Astrocyte of the hippocampus (primary cell): ENCODE measurements at places on chromosomes 7 and 10.

- peak; percentile 4 for DNase-seq
These were observed 26.3 kb downstream of the FAM107B start for GRCh38 chr10:14748441-14748840.

DNA sequence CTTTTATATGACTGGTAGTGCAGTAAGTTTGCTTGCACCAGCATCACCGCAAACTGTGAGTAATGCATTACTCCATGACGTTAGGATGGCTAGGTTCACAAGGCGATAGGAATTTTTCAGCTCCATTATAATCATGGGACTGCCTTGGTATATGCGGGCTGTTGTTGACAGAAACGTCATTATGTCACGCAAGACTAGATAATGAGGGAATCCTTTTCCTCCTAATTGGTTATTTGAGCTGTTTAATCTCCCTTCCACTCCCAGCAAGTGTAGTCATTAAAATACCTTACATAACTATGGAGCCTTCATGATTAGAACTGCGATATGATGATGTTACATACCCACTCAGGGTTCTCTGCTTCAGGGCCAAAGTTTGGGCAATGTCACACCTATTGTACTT lies 17.3 kb downstream of the KLLN start:
- DNase-seq, result peak; percentile 82

DNA sequence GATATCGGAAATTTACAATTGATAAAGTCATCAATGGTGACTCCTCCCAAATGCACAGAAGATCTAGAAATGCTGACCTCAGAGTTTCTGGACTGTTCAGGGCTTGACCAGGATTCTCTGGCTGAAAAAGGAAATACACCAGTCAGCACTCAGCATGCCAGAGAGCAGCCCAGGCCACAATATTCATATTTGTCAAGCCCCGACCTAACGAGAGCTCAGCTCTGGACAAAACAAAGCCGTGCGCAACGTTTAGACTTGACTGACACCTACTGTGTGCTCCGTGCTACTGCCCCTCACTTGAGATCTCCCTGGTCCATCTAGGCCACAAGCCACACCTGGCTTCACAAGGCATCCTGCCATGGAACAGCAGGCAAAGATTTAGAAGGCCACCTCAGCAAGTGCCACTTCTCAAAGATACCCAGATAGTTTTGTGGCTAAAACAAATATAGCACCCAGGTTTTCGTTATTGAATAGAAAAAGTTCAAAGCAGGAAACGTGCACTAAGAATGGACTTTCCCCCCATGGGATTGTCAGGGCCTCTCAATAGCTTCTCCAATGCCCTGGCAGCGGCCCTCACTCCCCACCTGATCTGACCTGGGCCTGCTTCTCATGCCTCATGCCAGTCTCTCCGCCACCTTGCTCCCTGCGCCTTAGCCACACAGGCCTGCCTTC lies 218.3 kb downstream of the FAM107B start:
- no peak for DNase-seq

- DNase-seq, result peak; percentile 4
These were observed 194.0 kb downstream of the HDAC9 start for GRCh38 chr7:18689551-18689950.
